Activated T-cell treated with anti-CD3 and anti-CD28 coated beads, Interleukin-2, amount 50 U/mL, for 1 hour (primary cell): ENCODE measurements at places on chromosomes 6 and 20.

DNA sequence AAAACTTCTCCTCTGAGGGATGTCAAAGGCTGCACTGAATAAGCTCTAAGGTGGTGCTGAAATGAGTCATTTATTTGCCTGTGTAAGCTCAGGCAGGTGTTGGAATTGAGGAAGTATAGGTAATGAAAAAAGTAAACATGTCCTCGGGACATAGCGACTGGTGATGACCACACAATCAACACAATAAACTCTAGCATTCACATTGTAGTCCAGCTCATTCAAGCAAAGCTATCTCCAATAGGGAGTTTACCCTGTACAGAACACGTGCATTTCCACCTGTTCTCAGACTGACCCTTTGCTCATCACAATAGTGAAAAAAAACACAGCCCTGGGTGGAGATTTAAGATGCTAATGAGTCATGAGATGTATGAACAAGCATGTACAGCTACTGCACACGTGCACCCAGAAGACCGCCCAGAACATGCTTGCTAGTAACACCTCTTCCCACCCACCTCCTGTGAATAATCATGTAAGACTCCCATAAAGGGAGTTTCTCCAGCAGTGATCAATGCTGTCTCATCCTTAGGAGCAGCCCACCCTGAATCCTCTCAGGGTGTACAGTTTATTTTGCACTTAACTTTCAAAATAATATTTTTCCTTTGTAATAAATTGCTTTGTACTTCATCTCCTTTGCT lies 33.0 kb upstream of the POU5F1 start:
- no peak for DNase-seq

GRCh38 chr6:42304053-42304712 lies 86.5 kb upstream of the MRPS10 start:
- no peak for DNase-seq

DNA sequence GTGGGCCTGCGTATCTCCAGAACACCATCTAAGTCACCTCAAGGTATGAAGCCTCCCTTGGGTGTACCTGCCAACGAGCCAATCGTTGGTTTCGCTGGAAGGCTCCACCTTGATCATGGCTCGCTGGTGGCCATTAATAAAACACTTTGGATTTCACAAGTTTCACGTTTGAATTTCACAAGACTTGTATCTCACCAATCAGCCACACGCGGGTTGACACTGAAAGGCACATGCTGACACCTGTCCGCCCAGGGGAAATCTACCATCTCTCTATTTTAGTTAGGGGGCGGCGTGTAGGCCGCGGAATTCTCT lies 586 bp upstream of the HMGA1 start:
- DNase-seq = no peak

- no peak for DNase-seq
Observed at GRCh38 chr6:129279343-129280292, 396.7 kb downstream of the LAMA2 start.
